ENCODE measurements at places on chromosomes 4 and X.
A peak's percentile ranks its signal among the peaks of the same experiment; 100 is the strongest.

- no peak for DNase-seq
These were observed 337.9 kb downstream of the PPP3CA start for GRCh38 chr4:101009471-101009870.

DNA sequence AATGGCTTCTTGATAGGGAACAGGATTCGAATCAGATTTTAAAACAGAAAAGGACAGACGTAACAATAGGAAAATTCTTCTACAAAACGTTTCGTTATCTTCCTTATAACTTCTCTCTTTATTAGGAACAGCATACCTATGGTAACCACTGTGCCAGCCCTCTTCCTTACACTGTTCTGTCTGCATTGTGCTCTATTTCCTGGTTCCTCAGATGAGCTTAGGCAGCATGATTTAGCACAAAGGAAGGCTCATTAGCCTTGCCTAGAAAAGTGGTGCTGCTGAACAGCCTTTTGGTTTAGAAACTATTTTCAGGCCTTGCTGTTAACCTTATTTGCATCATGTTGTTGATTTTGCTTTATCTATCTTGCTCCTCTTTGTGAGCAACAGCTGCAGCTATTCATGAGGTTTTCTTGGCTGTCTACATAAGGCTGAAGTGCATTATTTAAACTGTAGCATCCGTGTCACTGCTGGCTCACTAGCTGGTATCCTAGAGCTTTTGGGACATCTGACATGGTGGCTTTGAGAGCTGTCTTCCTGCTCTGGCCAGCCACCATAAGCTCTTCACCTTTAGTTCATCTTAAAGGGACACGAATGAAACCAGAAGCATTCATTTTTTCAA is 69.9 kb upstream of the NRK start:
- DNase-seq: no peak

DNA sequence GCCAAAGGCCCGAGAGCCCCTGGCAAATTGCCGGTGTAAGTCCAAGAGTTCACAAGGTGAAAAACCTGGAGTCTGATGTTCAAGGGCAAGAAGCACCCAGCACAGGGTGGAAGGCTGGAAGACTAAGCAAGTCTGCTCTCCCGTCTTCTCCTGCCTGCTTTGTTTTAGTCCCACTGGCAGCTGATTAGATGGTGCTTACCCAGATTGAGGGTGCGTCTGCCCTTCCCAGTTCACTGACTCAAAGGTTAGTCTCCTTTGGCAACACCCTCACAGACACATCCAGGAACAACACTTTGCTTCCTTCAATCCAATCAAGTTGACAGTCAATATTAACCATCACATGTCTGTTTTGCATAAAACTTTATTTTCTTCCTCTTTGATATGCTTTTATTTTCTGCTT is 157.4 kb downstream of the HS3ST1 start:
- no peak for DNase-seq

GRCh38 chr4:48047896-48048295 is 31.3 kb downstream of the NIPAL1 start:
- DNase-seq: no peak

- DNase-seq: no peak
These were observed 14.1 kb downstream of the MFAP3L start for GRCh38 chr4:170011921-170012628.

DNA sequence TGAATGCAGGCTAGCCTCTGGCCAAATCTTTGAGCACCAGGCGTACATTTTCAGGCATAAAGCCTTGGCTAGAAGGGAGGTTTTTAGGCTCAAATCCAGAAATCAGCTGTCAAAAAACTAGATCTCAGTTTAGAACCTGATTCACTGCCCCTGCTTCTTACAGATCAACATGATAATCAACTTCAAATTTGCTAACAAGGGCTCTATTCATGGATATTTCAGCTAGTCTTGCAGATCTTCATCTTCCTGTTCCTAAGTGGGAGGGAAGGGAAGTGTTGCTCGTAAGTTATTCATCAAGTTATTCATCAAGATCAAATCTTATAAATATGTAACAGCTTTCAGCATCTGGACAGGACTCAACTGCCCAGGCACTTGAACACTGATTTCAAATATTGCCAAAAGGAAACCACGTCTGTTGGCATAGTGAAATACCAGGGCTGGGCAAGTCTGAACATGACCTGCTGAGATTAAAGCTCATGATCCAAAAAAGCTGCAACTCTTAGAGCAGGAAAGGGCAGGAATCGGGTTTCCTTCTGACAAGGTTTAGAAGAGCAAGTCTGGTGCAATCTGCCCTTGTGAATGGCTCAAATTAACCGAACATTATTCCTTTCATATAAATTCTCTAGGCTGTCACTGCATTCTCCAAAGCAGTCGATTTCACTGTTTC is 200.3 kb downstream of the PDGFC start:
- DNase-seq: peak; percentile 65

GRCh38 chrX:131812847-131813825 is 210.0 kb upstream of the STK26 start:
- no peak for DNase-seq

DNA sequence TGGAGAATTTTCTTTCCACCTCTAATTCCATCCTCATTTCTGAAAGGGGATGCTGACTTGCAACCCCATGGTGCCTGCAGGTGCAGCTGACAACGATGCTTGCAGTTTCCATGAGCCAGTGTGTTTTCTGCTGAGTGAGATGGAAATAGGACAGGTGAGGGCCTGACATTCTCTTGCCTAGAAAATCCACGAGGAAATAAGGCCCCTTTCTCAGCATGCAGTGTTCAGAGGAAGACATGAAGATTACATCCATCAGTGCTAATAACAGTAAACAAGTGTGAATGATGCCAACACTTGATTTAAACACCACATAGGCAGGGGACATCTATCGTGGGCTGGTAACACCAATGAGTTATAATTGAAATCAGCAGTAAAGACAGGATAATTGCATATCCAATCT is 237.3 kb downstream of the NLGN4X start:
- no peak for DNase-seq

Data from tibial artery (tissue), 4 donors.